ENCODE measurements at places on chromosomes 4 and X.

- DNase-seq = peak; percentile 80
Measured at GRCh38 chr4:102625232-102625930, 124.2 kb downstream of the NFKB1 start.

DNA sequence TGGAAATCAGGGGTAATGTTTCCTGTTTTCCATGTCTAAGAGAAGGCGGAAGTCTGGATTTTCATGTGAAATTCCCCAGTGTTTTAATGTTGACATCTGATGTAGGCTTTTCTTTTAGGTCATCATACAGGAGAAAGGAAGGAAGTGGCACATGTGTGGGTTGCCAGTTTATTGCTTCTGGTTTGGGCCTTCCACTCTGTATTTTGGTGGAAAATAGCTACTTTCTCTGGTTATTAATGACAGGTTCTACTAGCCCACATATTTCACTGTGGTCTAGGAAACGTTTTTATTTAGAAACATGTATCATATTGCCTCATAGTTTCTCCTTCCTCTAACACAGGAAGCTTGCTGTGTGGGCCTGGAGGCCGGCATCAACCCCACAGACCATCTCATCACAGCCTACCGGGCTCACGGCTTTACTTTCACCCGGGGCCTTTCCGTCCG lies 7.2 kb downstream of the PDHA1 start:
- no peak for DNase-seq

DNA sequence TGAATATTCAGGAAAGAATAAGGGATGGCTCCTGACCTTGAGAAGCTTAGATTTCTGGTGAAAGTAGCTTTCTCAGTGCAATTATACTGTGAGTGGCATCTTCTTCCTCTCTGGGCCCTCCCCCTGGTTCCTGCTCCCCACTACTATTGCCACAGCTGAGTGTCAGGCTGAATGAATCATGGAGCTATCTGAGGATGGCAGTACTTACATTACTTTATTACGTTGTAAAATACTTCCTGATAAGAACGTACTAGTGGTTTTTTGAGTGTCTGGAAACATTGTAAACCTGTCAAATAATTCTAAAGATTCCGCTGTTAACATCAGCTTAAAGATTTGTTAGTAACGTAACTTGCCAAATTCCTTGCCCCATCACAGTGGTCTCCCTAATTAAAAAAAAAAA lies 36.2 kb downstream of the ARHGAP10 start:
- no peak for DNase-seq

- DNase-seq = no peak
Measured at GRCh38 chr4:88054901-88055300, 47.5 kb downstream of the PKD2 start.

DNA sequence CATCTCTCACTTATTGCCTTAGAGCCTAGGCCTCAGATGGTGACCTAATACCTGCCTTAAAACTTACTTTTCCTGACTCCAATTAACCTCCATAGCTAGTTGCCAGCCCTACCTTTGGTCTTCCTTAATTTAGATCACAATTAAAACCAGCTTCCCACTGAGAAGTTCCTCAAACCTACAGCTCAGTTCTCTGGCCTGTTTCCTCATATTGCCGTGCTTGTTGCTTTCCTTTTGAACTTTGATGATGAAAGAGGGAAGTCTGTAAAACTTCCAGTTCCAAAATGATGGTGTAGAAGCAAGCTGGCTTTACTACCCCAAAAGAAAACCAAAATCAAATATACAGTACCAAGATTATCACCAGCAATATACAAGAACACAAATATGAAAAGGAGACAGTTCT lies 28.9 kb upstream of the CAMK2D start:
- DNase-seq = no peak

DNA sequence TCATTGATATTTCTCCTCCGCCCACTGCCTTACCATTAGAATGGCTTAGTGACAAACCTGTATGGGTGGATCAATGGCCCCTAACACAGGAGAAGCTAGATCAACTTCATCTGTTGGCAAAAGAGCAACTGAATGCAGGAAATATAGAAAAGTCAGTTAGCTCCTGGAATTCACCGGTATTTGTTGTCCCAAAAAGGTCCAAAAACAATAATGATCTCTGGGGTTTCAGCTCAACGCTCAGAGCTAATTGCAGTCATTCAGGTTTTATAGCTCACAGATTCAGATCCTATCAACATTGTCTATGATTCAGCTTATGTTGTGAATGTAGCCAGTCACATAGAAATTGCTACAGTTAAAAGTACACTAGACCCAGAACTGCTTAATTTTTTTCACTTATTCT lies 124.0 kb upstream of the ZCCHC13 start:
- DNase-seq = no peak

DNA sequence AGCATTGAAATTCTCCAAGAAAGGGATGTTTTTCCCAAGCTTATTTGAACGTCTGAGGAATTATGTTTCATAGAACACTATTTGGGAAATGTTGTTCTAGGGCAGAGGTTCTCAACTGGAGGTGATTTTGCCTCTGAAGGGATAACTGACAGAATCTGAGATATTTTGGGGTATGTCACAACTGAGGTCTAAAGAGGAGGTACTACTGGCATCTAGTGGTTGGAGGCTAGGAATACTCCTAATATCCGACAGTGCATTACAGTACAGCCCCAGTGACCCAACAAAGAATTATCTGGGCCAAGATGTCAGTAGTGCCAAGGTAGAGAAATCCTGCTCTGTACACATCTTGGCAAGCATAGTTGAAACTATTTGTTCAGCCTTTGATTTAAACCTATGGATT lies 6.4 kb downstream of the HSPA4L start:
- DNase-seq = no peak

GRCh38 chr4:48746608-48747362 lies 33.3 kb downstream of the FRYL start:
- DNase-seq = no peak

GRCh38 chr4:98539741-98540140 lies 118.7 kb downstream of the TSPAN5 start:
- DNase-seq = no peak

GRCh38 chrX:110042496-110042895 lies 39.6 kb downstream of the TMEM164 start:
- no peak for DNase-seq

- DNase-seq = no peak
Measured at GRCh38 chr4:184143770-184144564, 73.7 kb downstream of the ENPP6 start.

DNA sequence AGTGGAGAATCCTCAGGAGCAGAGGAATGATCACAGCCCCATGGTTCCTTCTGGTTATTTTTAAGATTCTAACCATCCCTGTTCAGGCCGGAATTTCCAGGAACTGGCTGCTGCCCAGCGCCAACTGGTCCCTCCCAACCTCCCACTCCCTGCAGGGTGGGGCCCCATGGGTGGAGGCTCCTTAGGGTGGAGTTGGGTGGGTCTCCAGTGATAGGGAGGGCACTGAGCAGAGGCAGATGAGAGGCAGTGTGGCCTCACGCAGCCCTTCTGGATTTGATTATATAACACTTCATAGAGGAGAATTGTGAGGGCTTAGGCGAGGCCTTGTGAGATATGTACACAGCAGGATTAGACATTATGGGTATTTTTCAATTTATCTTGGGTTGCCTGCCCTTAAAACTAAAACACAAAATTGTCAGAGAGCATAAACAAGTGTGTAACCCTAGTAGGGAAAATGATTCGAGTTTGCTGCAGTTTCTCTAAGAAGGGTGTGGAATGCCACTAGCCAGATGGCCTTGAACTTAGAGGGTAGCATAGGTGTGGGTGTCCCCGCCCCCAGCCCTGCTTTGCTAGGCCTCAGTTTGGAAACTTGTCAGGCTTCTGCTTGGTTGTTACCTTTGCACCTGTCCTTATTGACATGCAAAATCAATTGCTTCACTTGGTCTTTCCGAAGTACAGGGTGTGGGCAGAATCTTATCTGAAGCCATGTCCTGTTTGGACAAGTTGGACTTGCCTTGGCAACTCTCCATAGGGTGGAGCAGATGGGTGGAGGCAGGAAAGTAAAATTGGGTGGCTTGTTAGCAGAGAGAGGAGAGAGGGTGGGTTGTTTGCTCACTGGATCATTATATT lies 9.4 kb downstream of the KLF3 start:
- no peak for DNase-seq

DNA sequence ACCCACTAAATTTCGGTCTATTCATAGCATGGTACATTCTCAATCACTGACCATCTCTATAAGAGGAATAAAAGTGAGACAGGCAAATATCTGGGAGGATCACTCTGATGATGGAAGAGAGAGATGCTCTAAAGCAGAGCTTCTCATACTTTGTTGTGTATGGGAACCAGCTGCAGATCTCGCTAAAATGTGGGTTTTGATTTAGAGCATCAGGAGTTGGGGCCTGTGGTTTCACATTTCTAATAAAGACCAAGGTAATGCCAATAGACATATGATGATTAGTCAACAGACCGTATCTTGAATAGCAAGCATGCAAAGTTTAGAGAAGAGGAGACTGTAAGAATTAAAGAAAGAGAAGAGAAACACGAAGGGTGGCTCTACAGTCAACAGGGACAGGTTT lies 107.4 kb upstream of the FTHL17 start:
- DNase-seq = no peak

GRCh38 chrX:24601858-24602257 lies 45.3 kb downstream of the PCYT1B start:
- DNase-seq = no peak

- DNase-seq = no peak
Measured at GRCh38 chr4:37935026-37935425, 25.2 kb upstream of the PTTG2 start.

DNA sequence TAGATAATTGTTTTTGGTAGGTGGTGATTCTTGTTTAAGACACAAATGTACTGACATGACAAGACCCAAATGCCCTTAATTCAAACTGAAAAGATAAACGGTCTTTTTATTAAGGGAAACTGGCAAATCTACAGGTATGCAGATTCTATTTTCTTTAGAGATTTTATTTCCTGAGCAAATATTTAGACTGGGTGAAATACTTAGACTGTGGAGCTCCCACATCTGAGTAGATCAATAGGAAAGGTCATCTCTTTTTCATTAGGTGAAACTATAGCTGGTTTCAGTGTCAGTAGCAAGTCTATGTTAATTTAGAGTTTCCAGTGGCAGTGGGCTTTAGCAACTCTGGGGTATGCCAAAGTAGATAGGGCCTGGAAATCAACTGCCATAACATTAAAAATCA lies 446.7 kb downstream of the FSTL5 start:
- no peak for DNase-seq

DNA sequence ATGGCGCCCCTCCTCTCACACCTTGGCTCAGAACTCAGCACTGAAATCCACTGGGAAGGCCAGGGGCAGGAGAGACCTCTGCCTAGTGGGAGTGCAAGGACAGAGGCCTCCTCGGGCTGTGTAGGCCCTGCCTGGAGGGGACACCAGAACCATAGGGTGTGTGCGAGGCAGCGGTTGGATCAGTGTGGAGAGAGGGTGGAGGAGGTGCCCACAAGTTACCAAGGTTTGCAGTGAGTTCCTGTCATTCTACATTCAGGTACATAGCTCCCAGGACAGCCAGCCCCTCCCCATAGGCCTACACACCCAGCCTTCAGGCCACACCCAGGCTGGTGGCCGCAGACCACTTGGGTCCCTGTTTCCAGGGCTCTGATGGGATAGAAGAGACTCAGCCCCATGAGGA lies 19.2 kb upstream of the SPON2 start:
- no peak for DNase-seq

DNA sequence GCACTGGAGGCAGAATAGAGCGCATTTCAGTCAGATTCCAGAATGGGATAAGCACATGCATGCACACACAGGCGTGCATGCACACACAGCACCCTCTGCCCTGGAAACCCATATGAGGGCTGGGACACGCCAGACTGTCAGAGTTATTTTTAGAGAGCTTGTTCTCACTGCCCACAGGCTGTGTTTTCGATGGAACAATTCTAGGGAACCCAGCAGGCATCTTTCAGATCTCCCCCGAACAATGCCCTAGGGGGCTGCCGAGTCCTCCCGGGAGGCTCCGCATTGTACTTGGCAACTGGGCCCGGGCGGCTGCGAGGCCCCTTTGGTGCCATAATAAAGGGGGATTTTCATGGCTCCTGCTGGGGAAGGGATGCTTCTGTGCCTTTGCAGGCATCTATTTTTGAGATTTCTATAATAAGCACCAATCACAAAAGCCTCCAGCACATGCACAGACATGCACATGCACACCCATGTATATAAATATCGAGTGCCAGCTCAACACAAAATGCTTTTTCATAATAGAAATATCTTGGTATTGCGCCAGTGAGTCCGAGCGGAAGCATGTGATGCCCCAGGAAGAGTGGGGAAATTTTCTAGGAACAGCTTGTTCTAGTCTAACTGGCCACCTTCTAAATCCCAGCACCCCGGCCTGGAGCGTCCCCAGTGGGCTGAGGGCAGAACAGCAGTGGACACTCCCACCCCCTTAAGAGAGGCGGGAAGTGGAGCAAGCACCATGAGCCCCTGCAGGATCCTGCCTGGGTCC lies 88.5 kb downstream of the PHKA2 start:
- DNase-seq = no peak

- no peak for DNase-seq
Measured at GRCh38 chrX:107632346-107632745, 4.0 kb downstream of the PRPS1 start.

GRCh38 chr4:54384563-54384962 lies 155.5 kb downstream of the PDGFRA start:
- no peak for DNase-seq

DNA sequence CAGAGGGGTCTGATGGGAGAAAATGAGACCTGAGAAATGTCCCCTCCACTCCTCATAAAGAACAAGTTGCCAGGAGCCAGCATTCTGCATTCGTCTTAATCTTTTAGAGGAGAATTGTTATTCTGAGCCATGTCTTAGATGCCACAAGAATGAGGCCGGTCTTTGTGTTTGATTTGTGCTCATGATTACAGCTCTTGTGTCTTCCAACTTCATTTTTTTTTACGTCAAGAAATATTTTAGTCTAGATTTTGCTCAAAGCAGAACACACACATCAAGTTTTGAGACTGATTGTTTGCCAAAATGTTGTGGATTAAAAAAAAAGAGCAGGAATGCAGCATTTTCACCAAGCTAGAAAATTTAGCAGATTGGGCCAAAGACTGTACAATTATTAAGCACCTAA lies 130.6 kb upstream of the PITX2 start:
- no peak for DNase-seq

Measured in CD4-positive, alpha-beta T cell treated with Interleukin-4 for 1 hour (primary cell).